ENCODE measurements at places on chromosomes 11 and 22.
A peak's percentile ranks its signal among the peaks of the same experiment; 100 is the strongest.

DNA sequence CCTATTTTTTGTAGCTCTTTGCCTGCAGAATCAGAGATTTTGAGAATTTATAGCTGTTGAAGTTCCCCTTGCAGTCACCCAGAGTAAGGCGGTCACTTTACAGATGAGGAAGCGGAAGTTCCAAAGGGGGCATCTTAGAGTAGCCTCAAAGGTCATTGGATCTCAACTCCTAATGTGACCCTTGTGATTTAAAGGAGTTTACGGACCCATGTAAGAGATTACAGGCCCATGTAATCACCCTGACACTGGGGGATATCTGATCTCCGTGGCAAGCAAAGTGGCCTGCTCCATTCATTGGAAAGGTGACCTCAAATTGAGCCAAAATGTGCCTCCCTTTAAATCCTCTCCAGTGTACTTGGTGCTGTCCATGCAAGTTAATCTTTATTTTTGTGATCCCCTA lies 15.7 kb downstream of the P2RX3 start:
- no peak for DNase-seq

DNA sequence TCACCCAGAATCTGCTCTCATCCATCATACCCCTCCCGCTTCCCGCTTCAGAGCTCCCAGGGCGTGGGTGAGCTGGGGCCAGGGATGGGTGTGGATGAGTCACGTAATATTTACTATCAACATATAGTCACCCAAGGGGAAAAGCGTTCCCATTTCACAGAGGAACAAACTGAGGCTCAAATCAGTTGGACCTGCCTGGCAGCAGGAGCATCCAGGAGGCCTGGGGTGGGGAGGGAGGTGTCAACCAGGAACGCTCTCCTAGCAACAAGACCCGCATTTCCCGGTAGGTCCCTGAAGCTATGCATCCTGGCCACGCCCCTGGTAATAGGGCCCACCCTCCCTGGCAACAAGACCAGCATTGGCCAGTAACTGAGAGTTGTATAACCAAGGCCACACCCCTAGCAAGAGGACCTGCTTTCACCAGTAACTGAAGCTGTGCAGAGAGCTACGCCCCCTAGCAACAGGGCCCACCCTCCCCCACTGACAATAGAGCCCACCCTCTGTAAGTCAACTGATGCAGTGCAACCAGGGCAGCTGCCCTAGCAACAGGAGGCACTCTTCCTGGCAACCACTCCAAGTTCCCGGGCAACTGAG lies 32.7 kb upstream of the TXNRD2 start:
- peak; percentile 21 for DNase-seq

- no peak for DNase-seq
Measured at GRCh38 chr11:32100495-32100894, 9.6 kb downstream of the RCN1 start.

GRCh38 chr11:34475656-34476055 lies 36.9 kb downstream of the CAT start:
- no peak for DNase-seq

GRCh38 chr11:21622566-21622965 lies 570.3 kb upstream of the ANO5 start:
- DNase-seq, result no peak

DNA sequence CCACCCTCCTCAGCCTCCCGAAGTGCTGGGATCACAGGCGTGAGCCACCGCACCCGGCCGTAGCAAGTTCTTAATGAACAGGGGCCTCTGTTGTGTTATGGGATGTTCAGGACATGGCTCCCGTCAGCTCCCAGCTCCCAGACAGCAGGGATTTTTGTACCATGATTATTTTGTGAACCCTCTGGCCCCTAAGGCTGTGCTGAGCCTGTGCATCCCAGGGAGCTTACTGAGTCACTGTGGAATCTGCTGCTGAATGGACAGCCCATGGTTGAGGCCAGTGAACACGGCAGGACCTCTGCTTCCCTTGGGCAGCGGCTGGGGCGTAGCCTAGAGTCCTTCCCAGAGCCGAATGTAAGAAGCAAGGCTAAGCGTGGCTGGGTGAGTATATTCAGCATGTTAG lies 245.2 kb downstream of the NTM start:
- DNase-seq, result no peak

DNA sequence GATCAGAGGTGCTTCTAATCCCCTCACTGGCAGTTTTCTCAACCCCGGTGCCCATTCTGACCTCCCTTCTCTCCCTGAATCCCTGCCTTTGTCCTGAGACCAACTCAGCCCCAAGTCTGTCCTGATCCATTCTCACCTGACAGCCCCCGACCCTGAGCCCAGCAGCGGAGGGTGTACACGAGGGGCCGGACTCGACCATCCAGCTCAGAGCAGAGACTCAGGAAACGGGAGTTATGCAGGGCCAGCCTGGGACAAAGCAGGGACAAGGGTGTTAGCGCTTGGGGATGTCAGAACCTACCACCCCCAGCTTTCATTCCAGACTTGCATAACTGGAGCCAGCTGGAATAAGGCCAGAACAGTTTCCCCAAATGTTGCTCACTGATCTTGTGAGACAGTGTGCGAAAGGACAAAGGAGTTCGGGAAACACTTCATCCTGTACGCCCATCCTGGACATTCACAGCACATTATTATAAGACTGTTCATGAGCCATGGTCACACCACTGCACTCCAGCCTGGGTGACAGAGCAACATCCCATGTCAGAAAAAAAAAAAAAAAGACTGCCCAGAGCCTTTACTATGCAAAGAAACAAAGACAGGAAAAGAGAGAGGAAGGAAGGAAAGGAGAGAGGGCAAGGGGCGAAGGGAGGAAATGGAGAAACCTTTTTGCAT lies 3.5 kb upstream of the EEF1G start:
- no peak for DNase-seq

All from cerebellar nuclear complex (tissue), 1 donor.